Brain (organoid and tissue), 16 donors: ENCODE measurements at places on chromosomes 13 and 19.

DNA sequence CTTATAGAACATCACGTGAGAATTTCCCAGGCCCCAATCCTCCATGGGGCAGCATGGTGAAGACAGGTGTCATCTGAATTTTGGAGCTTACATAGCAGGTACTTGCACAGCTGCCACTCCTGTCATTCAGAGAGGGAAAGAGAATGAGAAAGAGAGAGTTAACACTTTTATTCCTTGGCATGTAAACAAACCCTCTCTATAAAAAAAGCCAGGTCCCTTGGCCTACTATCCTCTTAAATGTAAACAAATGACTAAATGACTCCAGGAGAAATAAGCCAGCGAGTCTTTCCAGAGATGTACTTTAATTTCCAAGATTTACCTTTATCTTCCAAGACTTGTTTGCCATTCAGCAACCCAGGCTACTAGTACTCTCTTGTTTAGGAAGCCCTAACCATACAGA lies 195.3 kb upstream of the HTR2A start:
- no peak for DNase-seq

GRCh38 chr13:31320946-31321345 lies 121.2 kb downstream of the B3GLCT start:
- no peak for DNase-seq

DNA sequence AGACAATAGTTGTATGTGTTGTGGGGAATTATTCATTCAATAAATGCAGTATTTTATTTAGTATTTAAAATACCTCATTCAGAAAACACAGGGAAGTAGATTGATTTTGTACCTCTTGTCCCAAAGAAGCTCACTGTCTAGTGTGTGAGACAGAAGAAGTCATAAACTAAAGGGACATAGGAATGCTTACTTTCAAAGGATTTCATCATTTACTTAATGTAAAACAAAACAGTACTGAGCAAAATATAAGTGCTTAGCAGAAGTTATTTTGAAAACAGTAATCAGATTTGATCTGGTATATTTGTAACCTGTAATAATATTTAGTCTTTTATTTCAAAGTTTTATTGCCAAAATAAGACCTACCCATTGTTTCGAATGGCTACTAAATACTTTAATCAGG lies 117.9 kb downstream of the TDRD3 start:
- DNase-seq = no peak

- DNase-seq = no peak
Measured at GRCh38 chr13:30659980-30660379, 42.3 kb downstream of the USPL1 start.

GRCh38 chr19:31054430-31054829 lies 294.8 kb downstream of the TSHZ3 start:
- no peak for DNase-seq
